ENCODE measurements at places on chromosomes 7 and 10. TPM values are rescaled to one million over a fixed set of nuclear protein-coding genes. Genes with fewer than 3 reads are reported as not detected.
A peak's percentile ranks its signal among the peaks of the same experiment; 100 is the strongest.

The FFAR4 gene
- total RNA-seq, result 0.42 TPM

The NRCAM gene
- 3.6 TPM for total RNA-seq

The COL26A1 gene
- total RNA-seq, result not detected

The DNAH11 gene
- 11.9 TPM for total RNA-seq

GRCh38 chr7:19958309-19958896 is 185.0 kb upstream of the TMEM196 start:
- H3K4me1 ChIP-seq, result no peaks in the 10 kb centered on the region
- no peak for DNase-seq
- H3K36me3 ChIP-seq, result no peaks in the 10 kb centered on the region

DNA sequence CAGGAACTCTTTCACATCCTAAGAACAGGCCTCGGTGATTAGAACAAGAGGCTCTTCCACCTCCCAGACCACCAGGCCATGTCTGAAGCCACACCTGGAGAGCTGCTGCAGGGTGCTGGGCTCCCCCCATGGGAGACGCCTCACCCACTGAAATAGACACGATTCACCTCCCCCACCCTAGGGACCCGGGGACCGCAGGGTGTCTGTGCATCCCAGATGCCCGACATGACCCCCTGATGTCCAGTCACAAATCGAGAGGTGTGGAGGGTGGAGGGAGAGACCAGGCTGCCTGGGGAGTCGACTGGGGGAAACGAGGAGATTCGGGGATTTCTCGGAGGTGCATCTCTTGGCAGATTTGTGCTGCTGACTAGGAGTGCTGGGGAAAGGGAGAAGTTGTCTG is 31.0 kb downstream of the CNPY1 start:
- no peaks in the 10 kb centered on the region for H3K36me3 ChIP-seq
- H3K27ac ChIP-seq, result no peak overlapping the region
- DNase-seq, result no peak
- H3K4me1 ChIP-seq, result no peaks in the 10 kb centered on the region
- no peak overlapping the region for H3K4me3 ChIP-seq

DNA sequence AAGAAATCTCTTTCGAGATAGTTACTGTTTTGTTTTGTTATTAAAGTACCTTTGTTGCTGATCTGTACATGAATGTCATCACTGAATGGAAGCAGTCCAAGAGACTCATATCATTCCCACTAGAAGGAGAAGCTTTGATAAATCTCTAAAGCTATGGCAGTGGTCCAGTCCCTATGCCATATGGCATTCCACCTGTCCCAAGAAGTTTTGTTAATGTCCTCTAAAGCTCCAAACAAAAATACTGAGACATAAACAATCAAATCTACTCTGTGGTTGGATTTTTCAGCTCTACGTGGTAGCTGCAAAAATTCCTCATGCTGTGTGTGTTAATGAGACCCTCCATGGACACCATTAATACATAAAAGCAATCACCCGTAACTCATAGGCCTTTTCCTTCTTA is 94.1 kb downstream of the LRRN3 start:
- no peaks in the 10 kb centered on the region for H3K36me3 ChIP-seq
- no peaks in the 10 kb centered on the region for H3K27me3 ChIP-seq
- no peak overlapping the region for H3K4me3 ChIP-seq
- no peaks in the 10 kb centered on the region for H3K4me1 ChIP-seq
- DNase-seq, result no peak

DNA sequence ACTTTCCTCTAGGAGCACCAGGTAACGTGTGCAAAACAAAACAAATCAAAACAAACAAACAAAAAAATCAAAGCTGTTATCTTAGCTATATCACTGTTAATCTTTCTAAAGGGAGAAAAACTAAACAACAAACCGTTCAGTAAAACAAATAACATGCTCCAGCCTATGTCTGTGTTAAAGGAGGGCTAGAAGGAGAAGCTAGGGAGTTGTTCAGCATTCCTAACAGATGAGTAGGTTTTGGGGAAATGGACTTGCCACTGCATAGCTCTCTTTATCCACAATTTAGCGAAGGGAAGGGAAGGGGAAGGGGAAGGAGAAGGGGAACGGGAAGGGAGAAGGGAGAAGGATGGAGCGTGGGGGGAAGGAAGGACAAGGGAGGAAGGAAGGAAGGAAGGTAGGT is 134.2 kb upstream of the AKR1E2 start:
- H3K4me3 ChIP-seq, result no peak overlapping the region
- no peak for DNase-seq
- H3K27ac ChIP-seq, result no peak overlapping the region
- H3K27me3 ChIP-seq, result no peaks in the 10 kb centered on the region

- H3K4me1 ChIP-seq, result peaks cover 10% of the 10 kb centered on the region
- no peak overlapping the region for H3K4me3 ChIP-seq
- no peak for DNase-seq
- H3K27me3 ChIP-seq, result no peaks in the 10 kb centered on the region
- no peak overlapping the region for H3K27ac ChIP-seq
These were observed 210.9 kb downstream of the CUX1 start for GRCh38 chr7:102028206-102028826.

DNA sequence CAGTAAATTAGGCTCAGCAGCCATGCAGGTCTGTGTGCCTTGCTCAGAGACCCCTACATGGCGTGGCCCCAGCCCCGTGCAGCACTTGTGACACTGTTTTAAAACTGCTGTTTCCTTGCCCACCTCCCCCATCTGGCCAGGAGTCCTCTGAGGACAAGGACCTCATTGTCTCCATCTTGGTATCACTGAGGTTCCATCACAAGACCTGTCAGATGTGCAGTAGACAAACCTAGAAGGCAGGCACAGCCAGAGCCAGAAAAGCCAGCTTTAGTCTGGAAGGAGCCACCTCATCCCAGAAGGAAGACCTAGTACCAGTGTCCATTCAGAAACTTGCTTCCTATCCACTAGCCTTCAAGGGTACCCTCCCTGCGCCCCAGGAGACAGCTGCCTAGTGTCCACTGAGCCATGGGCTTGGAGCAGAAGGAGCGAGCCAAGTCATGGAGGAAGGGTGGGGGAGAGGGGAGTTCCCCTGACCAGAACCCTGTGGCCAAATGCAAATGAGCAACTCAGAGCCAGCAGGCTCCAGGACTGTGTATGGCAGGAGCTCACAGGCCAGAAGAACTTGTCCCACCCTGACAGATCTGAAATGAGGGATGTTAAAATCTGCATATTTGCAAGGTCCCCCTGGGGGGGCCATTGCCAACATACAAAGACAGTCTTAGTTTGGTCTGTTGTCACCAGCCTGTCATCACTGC is 176.1 kb downstream of the SH3PXD2A start:
- H3K4me3 ChIP-seq, result no peak overlapping the region
- peaks cover 47% of the 10 kb centered on the region for H3K4me1 ChIP-seq

GRCh38 chr10:89425000-89425399 is 10.6 kb downstream of the IFIT5 start:
- H3K36me3 ChIP-seq, result no peaks in the 10 kb centered on the region
- no peak for DNase-seq
- no peak overlapping the region for H3K27ac ChIP-seq
- no peak overlapping the region for H3K4me3 ChIP-seq
- H3K4me1 ChIP-seq, result peaks cover 4% of the 10 kb centered on the region

DNA sequence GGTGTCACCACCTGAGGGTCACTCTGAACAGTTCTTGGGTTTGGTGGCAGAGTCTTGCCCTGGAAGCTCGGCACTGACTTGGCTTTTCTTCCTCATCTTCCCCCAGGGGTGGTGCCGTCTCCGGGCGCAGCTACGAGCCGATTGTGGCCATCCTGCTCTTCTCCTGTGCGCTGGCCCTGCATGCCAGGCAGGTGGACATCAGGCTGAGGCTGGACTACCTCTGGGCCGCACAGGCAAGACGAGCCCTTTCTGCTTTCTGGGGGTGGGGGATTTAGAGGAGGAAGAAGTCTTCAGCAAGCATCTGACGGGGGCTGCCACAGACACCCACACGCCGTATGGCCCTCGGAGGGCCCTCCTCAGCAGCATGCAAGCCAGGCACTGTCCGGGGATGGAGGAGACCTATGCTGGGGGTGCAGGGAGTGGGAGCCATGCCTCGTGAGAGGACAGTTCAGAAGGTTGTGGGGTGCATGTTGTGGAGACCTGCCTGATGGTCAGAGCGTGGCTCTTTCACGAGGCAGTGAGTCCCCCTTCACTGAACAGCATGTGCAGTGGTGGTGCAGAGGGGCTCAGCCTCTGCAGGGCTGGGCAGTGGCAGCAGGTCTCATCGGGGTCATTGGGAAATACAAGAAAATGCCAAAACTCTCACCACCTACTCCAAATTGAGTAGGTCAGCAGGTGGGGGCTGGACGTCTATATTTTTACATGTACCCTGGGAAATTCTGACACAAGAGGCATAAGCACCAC is 112.4 kb downstream of the ADCY1 start:
- H3K4me1 ChIP-seq, result peaks cover 4% of the 10 kb centered on the region
- H3K4me3 ChIP-seq, result no peak overlapping the region
- no peak overlapping the region for H3K27ac ChIP-seq
- peak; percentile 86 for DNase-seq
- no peaks in the 10 kb centered on the region for H3K27me3 ChIP-seq
- H3K36me3 ChIP-seq, result no peaks in the 10 kb centered on the region

DNA sequence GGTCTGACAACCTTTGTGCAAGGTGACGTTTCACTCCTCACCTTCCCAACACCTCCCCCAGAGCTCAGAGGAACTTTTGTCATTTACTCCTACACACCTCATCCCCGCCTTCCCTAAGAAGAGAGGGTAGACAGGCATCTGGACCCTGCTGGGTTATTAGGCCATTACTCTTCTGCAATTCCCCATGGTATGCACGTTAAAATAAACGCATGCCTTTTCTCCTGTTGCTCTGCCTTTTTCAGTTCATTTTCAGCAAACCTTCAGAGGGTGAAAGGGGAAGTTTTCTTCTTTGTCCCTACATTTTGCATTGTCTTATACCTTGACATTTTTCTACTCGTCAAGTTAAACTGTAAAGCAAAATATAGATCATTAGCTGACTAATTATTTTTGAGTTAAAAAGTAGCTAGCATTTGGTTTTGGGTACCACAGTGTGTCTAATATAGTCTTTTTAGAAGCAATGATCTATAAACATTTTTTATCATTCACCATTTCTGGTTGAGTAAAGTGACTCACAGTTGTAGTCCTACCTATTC is 10.5 kb upstream of the EDRF1 start:
- no peak for DNase-seq
- no peaks in the 10 kb centered on the region for H3K36me3 ChIP-seq
- H3K27me3 ChIP-seq, result no peaks in the 10 kb centered on the region
- no peak overlapping the region for H3K4me3 ChIP-seq

DNA sequence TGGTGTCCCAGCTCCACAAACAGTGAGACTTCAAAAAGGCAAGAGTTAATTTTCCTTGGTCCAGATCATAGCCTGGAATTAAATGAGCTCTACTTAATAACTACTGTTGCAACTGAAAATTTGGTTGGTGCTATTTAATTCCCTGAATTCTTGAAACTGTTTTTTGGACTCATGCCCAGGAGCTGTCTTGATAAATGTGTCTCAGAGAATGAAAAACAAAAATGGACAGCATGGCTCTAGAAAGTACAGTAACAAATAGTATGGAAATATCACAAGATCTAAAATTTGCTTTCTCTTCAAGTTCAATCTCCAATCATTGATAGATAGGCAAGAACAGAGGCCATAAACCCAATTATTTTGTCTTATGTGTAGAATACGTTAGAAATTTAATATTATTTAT is 42.5 kb downstream of the CCDC71L start:
- no peak for DNase-seq
- H3K27ac ChIP-seq, result no peak overlapping the region
- H3K4me1 ChIP-seq, result peaks cover 10% of the 10 kb centered on the region
- H3K4me3 ChIP-seq, result no peak overlapping the region
- no peaks in the 10 kb centered on the region for H3K27me3 ChIP-seq

- H3K27ac ChIP-seq, result no peak overlapping the region
- no peak overlapping the region for H3K4me3 ChIP-seq
- H3K27me3 ChIP-seq, result no peaks in the 10 kb centered on the region
- H3K4me1 ChIP-seq, result no peaks in the 10 kb centered on the region
- DNase-seq, result peak; percentile 78
These were observed 107.6 kb downstream of the VIPR2 start for GRCh38 chr7:159036916-159037605.
